Stimulated activated CD8-positive, alpha-beta memory T cell treated with anti-CD3 and anti-CD28 coated beads, Interleukin-7, amount 100 ng/mL, for 4 hours (primary cell): ENCODE measurements at places on chromosomes 7 and 10.
A peak's percentile ranks its signal among the peaks of the same experiment; 100 is the strongest.

DNA sequence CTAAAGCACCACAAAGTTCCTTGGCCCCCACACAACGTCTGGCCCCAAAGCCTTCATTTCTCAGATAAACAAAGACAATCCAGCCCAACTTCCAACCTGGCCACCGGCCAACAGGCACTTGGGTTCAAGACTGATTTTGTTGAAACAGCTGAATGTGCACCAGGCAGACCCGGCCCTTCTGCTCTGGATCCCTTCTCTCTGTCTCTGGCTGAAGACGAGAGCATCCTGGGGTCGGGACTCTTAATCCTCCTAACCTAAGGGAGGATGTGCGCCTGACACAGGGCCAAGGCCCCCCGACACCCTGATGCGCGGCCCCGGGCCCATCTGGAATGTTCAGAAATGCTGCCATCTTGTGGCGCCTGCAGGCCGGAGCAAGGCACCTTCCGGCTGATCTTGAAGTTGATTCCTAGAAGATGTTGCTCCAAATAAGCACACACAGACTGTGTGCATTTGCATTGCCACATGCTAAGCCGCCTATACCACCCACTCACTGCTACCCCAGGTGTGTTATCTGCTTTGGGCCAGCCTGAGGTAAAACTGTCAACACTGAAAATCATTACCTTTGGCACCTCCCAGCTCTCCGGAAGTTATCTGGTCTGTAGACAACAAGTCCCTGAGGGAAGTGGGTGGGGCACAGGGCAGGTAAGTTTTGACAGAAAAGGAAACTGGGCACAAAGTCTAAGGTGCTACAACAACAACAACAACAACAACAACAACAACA, 98.4 kb upstream of the HABP2 start:
- no peak for DNase-seq

DNA sequence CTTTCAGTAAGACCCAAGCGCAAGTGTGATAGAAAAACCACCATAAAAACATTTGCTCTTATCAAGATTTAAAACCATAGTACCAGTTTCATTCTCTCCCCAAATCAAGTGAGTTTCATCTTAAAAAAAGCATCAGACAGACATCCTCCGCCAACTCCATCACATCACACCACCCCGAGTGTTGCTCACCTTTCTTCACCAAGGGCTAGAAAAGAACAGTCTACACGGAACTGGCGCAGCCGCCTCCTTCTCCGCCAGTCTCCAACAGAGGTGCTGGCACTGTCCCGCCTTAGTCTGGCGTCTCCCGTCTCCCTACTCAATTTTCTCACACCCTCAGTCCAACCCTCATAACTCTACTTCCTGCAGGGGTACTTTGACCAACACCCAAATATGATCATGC, 46.9 kb upstream of the WIPI2 start:
- peak; percentile 24 for DNase-seq

DNA sequence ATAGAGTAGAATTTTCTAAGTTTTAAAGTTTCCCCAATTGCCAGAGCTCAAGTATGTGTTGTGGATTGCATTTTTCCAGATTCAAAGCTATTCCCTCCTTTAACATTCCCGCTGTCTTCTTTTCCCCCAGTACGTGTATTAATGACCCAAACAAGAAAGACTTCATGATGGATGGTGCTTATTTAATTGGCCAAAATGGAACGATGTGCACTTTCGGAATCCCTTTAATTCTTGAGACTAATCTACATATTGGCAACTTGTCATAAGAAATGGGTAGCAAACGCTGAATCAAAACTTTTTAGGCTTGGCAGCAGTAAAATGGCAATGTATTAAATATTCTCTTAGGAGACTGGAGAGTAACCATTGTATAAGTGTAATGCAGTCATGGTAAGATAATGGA, 753.2 kb downstream of the LRMDA start:
- DNase-seq: no peak

DNA sequence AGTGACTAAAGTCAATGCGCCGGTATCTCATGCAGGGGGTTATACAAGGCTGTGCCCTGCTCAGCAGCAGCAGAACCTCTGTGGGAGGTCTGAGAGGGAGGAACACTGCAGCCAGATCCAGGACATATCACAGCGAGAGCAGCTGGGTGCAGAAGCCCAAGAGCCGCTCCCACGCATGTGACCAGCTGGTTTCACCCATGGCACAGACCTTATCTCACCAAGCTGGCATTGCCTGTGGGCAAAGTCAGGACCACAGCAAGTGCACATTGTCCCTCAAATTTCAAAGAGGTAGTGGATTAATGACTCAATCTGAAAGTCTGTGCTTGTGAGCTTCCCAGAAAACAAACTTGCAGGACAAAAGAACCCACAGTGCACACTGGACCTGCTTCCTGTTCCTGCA, 31.6 kb upstream of the AKR1C1 start:
- DNase-seq: no peak

- DNase-seq: no peak
Observed at GRCh38 chr7:112172870-112173567, 33.2 kb downstream of the DOCK4 start.

GRCh38 chr10:90587561-90587960, 270.3 kb downstream of the HTR7 start:
- DNase-seq: no peak

- no peak for DNase-seq
Observed at GRCh38 chr10:8584666-8585065, 530.2 kb downstream of the GATA3 start.

- no peak for DNase-seq
Observed at GRCh38 chr10:89909752-89910151, 208.4 kb downstream of the KIF20B start.

- DNase-seq: no peak
Observed at GRCh38 chr7:87038993-87039690, 20.3 kb downstream of the ELAPOR2 start.

DNA sequence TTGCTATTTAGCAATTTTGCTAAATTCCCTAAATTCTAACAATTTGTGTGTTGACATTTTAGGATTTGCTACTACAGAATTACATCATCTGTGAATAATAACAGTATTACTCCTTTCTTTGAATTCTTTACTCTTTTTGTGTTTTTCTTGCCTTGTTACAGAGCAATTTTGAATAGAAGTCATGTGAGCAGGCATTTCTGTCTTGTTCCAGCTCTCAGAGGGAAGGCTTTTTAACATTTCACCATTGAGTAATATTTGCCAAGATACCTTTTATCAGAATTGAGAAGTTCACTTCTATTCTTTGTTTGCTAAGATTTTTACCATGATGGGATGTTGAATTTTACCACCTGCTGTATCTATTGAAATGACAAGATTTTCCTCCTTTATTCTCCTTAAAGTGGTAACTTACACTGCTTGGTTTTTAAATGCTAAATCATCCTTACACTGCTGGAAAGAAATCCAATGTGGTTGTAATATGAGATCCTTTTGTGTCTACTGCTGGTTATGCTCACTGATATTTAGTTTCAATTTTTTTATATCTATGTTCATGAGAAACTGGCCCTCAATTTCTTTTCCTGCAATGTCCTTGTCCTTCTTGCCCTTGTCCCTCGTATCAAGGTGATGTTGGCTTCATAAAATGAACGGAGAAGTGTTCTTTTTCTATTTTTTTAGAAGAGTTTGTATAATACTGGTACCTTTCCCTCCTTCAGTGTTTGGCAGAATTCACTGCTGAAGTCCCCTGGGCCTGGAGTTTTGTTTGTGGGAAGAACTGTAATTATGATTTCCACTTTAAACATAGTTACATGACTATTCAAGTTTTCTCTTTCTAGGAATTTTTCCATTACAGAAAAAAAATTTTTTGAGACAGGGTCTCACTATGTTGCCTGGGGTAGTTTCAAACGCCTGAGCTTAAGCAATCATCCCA, 50.3 kb upstream of the ATP6V0A4 start:
- no peak for DNase-seq

DNA sequence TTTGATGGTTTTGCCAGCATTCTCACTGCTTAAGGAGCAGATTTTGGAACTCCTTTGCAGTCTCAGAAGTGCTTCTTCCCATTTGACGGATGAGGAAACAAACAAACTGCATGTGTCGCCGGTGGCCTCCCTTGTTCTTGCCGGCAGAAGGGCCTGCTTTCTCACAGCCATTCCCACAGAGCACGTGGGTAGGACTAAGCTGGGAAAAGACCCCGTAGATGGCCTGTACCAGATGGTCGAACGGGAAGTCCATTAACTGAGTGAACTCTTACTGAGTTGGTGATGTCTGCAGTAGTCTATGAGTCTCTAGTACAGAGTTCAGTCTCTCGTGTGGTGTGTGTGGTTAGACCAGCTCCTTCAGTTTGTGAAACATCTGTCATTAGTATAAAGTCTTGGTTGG, 131.9 kb downstream of the TRRAP start:
- no peak for DNase-seq

GRCh38 chr7:137882261-137882668, 35.5 kb upstream of the DGKI start:
- no peak for DNase-seq

DNA sequence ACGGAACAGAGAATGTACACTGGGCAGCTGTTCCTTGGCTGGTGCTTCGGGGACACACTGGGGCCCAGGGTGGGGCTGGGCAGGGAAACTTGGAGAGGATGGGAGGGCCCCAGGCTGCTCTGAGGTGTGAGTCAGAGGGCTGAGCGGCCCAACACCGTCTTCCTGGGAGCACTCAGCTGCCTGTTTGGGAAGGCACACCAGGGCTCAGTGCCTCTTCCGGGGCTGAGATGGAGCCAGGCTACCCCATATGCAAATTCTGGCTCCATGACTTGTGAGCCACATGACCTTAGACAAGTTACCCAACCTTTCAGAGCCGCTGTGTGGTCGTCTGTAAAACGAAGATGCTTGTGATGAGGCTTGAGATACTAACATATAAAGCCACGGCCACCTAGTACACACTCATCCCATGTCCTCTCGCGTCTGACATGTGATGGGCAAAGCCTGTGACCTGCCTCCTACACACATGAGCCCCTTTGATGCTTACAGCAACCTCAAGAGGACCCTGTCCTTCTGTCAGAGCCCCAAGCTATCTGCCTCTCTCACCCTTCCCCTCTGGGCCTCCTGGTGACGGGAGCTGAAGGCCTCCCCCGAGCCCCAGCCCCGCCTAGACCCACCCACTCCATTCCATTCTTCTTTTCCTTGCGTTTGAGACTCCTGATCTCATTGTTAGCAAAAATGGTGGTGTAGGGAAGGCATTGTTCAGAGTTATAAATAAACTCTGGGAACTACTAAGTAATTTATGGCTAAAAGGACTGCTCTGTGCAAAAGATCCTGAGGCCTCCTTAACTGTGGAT, 26.1 kb downstream of the KLRG2 start:
- DNase-seq: no peak

DNA sequence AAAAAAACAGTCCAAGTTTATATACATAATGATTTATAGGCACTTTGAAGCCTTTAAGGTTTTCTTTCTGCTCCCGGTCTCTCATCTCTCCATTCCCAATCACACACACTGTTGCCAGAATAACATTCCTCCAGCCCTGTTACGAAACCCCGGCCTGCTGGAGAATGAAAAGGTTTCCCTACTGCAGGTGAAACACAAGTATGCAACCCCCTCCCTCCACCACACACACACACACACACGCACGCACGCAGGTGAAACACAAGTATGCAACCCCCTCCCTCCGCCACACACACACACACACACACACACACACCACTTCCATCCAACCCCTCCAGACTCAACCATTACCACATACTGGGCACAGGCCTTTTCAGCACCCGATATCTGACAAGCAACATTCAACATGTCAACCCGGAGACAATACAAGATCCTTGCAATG, 87.5 kb downstream of the PARD3 start:
- no peak for DNase-seq

DNA sequence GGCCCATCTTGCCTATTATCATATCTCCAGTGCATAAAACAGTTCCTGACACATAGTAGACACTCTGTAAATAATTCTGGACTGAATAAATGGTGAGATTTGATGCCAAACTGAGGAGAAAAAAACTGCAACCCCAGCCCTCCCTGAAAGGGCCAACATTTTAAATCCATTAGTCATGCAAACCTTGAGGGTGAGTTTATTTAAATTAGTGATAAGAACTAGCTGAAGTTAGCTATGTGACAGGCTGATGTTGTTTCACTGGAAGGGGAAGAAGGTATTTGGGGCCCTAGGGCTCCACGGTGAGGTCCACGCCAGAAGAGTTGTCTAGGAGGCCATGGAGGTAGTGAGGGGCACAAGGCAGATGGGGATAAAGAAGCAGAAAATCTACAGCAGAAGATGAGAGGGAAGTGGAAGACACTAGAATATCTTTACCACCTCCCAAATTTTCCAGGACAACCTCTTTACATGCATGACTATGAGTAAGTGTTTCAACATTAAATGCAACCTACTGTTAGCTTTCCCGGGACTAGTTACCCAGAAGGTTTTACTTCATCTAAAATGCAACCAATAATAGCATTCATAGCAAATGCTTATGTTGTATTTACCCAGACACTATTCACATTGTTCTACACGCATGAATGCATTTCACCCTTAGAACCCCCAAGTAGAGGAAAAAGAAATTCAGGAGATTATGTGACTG, 183.2 kb upstream of the LYZL1 start:
- DNase-seq: no peak

DNA sequence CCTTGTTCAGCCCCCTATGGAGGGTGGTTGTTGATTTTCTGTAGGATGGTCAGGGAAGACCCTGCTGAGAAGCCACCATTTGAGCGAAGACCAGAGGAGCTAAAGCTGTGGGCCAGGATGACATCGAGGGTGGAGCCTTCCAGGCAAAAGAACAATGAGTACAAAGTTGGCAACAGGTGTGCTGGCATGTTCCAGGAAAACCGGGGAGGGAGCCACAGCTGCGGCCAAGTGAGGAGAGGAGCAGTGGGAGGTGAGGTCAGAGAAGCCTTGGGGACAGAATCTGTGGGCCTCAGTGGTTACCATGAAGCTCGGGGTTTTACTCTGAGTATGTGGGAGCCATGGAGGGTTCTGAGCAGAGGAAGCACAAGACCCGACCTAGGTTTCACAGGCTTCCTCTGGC, 75.6 kb upstream of the ZNF479 start:
- DNase-seq: no peak

- DNase-seq: no peak
Observed at GRCh38 chr10:35409094-35409582, 72.8 kb downstream of the CCNY start.

- DNase-seq: no peak
Observed at GRCh38 chr7:25456467-25457171, 228.3 kb upstream of the NPVF start.

GRCh38 chr10:116444527-116445142, 17.0 kb downstream of the PNLIPRP3 start:
- no peak for DNase-seq

DNA sequence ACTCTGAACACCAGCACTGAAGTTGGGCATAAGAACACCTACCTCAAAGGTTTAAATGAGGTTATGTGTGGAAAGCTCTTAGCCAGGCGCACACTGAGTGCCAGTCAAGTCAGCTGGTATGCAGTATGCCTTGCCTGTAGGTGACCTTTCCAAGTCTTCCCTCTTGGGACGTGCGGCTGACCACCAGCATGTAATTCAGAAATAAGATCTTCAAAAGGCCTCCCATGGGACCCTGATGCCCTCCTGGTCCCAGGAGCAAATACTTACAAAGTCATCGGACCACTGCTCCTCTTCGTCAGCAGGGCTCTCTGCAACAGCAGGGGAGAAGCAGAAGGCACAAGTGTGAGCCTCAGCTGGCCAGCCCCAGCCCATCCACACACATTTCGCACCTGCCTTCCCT, 40.8 kb downstream of the BLNK start:
- DNase-seq: no peak
